Activated CD4-positive, alpha-beta memory T cell treated with anti-CD3 and anti-CD28 coated beads for 36 hours (primary cell): ENCODE measurements at places on chromosomes 6 and 20. TPM values are rescaled to one million over a fixed set of nuclear protein-coding genes. Genes with fewer than 3 reads are reported as not detected.

Gene SNX3
- total RNA-seq: 78.6 TPM

Gene SALL4
- not detected for total RNA-seq

Gene AIF1
- total RNA-seq: 26.1 TPM

Gene SEC23B
- 90.6 TPM for total RNA-seq

Gene TPD52L1
- total RNA-seq: 1.3 TPM

Gene SYCP2
- total RNA-seq: 3.1 TPM

Gene PTCRA
- not detected for total RNA-seq

Gene RPS6KA2
- total RNA-seq: 7.7 TPM

Gene ERVFRD-1
- not detected for total RNA-seq

GRCh38 chr6:97187951-97188350, 95.1 kb downstream of the MMS22L start:
- no peaks in the 10 kb centered on the region for H3K27me3 ChIP-seq
- H3K4me1 ChIP-seq: no peaks in the 10 kb centered on the region
- H3K36me3 ChIP-seq: peaks cover 2% of the 10 kb centered on the region
- no peak overlapping the region for H3K4me3 ChIP-seq
- no peak for DNase-seq

DNA sequence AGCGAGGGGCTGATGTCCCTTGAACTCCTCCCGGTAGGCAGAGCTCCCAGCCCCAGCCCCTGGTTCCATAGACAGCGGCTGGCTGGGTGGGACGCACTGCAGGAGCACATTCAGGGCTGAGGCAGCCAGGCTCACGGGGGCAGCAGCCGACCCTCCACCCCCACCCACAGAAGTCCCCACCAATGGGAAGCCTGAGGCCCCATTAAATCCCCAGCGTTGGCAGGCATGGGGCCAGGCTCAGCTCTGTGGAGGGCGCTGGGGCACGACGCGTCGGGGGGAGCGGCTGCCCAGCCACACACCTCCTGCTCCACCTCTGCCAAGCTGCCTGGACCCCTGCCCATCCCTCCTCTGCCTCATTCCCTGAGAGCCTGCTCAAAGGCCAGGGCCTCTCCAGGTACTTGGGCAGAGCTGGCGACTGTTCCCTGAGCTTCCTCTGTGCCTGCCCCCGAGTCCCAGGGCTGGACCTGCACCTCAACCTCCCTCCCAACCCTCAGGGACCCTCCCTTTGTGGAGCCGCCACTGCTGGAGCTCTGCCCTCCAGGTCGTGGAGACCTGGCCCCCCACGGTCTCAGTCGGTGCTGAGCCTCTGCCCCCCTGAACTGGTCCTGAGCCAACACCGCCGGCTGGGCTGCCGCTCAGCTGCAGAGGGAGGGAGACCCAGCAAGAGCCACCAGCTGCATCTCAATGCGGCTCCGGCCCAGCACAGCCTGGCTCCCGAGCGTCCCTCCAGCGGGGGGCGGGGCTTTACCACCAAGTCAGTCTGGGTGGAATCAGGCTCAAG, 9.1 kb downstream of the CHRNA4 start:
- H3K27me3 ChIP-seq: peaks cover 3% of the 10 kb centered on the region
- no peaks in the 10 kb centered on the region for H3K4me1 ChIP-seq
- DNase-seq: no peak
- H3K27ac ChIP-seq: no peak overlapping the region
- no peak overlapping the region for H3K4me3 ChIP-seq

DNA sequence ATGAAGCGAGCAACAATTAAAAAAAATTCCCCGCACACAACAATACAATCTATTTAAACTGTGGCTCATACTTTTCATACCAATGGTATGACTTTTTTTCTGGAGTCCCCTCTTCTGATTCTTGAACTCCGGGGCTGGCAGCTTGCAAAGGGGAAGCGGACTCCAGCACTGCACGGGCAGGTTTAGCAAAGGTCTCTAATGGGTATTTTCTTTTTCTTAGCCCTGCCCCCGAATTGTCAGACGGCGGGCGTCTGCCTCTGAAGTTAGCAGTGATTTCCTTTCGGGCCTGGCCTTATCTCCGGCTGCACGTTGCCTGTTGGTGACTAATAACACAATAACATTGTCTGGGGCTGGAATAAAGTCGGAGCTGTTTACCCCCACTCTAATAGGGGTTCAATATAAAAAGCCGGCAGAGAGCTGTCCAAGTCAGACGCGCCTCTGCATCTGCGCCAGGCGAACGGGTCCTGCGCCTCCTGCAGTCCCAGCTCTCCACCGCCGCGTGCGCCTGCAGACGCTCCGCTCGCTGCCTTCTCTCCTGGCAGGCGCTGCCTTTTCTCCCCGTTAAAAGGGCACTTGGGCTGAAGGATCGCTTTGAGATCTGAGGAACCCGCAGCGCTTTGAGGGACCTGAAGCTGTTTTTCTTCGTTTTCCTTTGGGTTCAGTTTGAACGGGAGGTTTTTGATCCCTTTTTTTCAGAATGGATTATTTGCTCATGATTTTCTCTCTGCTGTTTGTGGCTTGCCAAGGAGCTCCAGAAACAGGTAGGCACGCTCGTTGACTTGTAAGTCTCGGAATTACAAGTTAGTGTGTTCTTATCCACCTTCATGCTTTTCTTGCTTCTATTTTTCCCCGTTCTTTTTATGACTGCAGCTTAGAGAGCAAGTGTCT, at the start of gene EDN1:
Gene EDN1, plus strand, starts transcription at position 429 of the 888 bp plus-strand sequence. Its CDS starts 269 bp downstream, at position 698.
- H3K4me3 ChIP-seq: peak within 1 kb of the TSS; percentile 68
- no peak within 1 kb of the TSS for H3K27ac ChIP-seq
- DNase-seq: peak; percentile 70

- no peak overlapping the region for H3K4me3 ChIP-seq
- no peaks in the 10 kb centered on the region for H3K36me3 ChIP-seq
- no peaks in the 10 kb centered on the region for H3K4me1 ChIP-seq
Measured at GRCh38 chr6:148306286-148306685, 36.4 kb upstream of the SASH1 start.

- no peak overlapping the region for H3K27ac ChIP-seq
- H3K36me3 ChIP-seq: peaks cover 4% of the 10 kb centered on the region
- no peaks in the 10 kb centered on the region for H3K27me3 ChIP-seq
- no peak for DNase-seq
- no peak overlapping the region for H3K4me3 ChIP-seq
- peaks cover 3% of the 10 kb centered on the region for H3K4me1 ChIP-seq
Measured at GRCh38 chr6:157298216-157298724, 25.0 kb downstream of the TMEM242 start.

- DNase-seq: no peak
- H3K4me3 ChIP-seq: no peak overlapping the region
- peaks cover 26% of the 10 kb centered on the region for H3K27me3 ChIP-seq
- no peak overlapping the region for H3K27ac ChIP-seq
- peaks cover 6% of the 10 kb centered on the region for H3K36me3 ChIP-seq
Measured at GRCh38 chr6:27970444-27970843, 13.4 kb downstream of the OR2B6 start.

- H3K27ac ChIP-seq: no peak overlapping the region
- no peak overlapping the region for H3K4me3 ChIP-seq
- DNase-seq: no peak
- H3K36me3 ChIP-seq: no peaks in the 10 kb centered on the region
- no peaks in the 10 kb centered on the region for H3K27me3 ChIP-seq
- peaks cover 3% of the 10 kb centered on the region for H3K4me1 ChIP-seq
Measured at GRCh38 chr6:103675807-103676406, 1183.8 kb downstream of the HACE1 start.

- no peak overlapping the region for H3K4me3 ChIP-seq
- no peaks in the 10 kb centered on the region for H3K4me1 ChIP-seq
- H3K36me3 ChIP-seq: no peaks in the 10 kb centered on the region
- peaks cover 17% of the 10 kb centered on the region for H3K27me3 ChIP-seq
- no peak for DNase-seq
- no peak overlapping the region for H3K27ac ChIP-seq
Measured at GRCh38 chr6:167233490-167233889, 57.6 kb upstream of the UNC93A start.

- DNase-seq: no peak
- H3K36me3 ChIP-seq: no peaks in the 10 kb centered on the region
- H3K27me3 ChIP-seq: peaks cover 38% of the 10 kb centered on the region
- no peak overlapping the region for H3K27ac ChIP-seq
Measured at GRCh38 chr6:105177556-105177955, 2.3 kb downstream of the POPDC3 start.

- H3K36me3 ChIP-seq: no peaks in the 10 kb centered on the region
- no peak for DNase-seq
- H3K27ac ChIP-seq: no peak overlapping the region
- H3K4me1 ChIP-seq: no peaks in the 10 kb centered on the region
Measured at GRCh38 chr6:96236471-96236870, 220.7 kb downstream of the FUT9 start.

GRCh38 chr6:131510094-131510493, 62.9 kb upstream of the ARG1 start:
- H3K36me3 ChIP-seq: no peaks in the 10 kb centered on the region
- no peaks in the 10 kb centered on the region for H3K27me3 ChIP-seq
- H3K4me3 ChIP-seq: no peak overlapping the region
- no peak overlapping the region for H3K27ac ChIP-seq
- H3K4me1 ChIP-seq: no peaks in the 10 kb centered on the region

GRCh38 chr6:57267586-57268293, 45.6 kb upstream of the RAB23 start:
- H3K27me3 ChIP-seq: peaks cover 12% of the 10 kb centered on the region
- H3K4me1 ChIP-seq: peaks cover 11% of the 10 kb centered on the region

DNA sequence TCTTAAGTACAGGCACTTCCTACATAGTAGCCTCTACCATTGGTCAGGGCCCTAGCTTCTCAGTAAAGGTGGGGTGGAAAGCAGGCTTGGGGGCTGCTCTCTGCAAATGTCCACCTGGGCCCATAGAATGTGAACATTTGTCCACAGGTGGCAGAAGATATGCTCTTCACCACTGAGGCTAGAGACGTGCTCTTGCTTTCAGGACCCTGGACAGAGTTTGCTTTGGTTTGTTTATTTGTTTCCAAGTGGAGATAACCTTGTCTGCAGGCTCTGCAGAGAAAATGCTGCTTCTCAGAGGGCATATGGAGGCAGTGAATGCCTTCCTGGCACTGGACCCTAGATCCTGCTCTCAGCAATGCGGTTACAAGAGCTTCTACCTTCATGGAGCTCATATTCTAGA, 129.0 kb downstream of the F13A1 start:
- H3K27me3 ChIP-seq: peaks cover 23% of the 10 kb centered on the region
- no peaks in the 10 kb centered on the region for H3K36me3 ChIP-seq
- H3K27ac ChIP-seq: no peak overlapping the region
- H3K4me1 ChIP-seq: no peaks in the 10 kb centered on the region
- no peak for DNase-seq

DNA sequence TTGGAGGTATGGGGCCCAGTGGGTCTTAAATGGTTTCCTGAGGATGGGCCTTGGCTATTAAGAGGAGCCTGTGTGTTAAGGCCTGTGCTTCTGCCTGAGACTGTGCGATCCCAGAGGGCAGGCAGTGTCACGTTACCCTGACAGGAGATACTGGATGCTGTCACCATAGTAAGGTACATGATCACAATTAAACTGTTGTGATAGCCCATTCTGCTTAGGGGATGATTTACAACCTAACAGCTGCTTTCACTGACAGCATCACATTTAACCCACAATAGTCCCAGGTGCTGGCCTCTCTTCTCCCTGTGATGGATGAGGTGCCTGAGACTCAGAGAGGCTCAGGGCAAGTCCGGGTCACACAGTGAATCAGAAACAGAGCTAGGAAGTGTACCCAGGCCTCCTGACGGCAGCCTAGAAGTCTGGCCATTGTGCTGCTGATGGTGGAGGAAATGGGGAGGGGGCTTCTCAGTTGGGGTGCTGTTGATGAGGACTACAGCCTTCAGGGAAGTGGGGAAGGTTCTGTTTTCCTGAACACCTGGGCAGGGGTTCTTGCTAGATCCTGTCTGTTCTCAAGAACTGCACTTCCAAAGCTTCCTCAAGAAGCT, 97.3 kb downstream of the MDGA1 start:
- H3K27ac ChIP-seq: no peak overlapping the region
- H3K36me3 ChIP-seq: no peaks in the 10 kb centered on the region
- H3K27me3 ChIP-seq: no peaks in the 10 kb centered on the region
- no peaks in the 10 kb centered on the region for H3K4me1 ChIP-seq

DNA sequence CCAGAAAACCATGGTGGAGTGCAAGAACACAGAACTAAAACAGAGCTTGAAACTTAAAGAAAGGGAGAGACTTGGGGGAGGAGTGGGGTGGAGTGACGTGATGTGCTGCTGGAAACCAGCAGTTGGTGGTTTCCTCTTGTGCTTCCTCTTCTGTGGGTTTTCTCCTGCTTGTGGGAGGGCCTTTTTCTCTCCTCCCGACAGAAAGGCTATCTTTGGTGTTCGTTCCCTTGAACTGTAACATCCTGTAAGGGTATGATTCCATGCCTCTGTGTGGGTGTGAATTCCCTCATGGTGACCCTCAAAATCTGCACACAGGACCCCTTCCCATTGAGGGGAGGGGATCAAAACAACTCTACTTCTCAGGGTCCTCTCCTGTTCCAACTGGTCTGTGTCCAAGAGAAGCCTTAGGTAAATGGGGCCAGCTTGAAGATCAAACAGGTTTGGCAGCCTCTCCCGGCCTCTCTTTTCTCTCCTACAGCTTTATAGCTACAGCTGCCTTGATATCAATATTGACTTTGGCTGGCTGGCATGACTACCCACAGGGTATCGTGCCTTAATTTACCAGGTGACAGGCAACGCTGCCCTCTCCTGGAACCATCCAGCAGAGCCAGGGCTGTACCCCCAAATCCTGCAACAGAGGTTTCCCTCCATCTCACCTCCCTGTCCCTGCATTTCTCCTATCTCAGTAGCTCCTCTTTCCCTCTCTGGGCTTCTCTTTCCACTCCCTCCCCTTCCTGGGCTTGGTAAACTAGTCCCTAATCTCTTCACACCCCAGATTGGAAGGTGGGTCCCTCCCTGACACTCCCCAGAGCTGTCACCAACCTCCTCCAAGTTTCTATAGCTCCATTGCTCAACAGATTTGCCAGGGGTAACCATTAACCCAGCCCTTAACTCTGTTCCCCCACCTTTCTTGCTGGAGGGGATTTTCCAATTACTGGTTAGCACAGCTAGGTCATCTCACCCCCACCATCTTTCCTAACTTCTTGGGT, 1.5 kb upstream of the MSH5 start:
- no peaks in the 10 kb centered on the region for H3K27me3 ChIP-seq
- peaks cover 61% of the 10 kb centered on the region for H3K4me1 ChIP-seq
- H3K36me3 ChIP-seq: peaks cover 56% of the 10 kb centered on the region

DNA sequence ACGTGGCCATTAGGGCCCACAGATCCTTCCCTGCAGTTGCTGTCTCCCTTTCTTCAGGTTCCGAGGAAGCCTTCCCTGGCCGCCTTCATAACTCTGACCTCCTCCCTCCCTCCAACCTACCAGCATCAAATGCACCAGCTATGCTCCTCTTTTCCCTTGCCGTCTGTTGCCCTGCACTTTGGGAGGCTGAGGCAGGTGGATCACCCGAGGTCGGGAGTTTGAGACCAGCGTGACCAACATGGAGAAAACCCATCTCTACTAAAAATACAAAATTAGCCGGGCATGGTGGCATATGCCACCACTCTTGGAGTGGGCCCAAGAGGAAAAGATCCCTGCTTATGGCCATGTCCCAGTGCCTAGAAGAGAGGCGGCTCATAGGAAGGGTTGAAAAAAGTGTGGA, 31.8 kb downstream of the RNASET2 start:
- DNase-seq: no peak
- H3K4me3 ChIP-seq: no peak overlapping the region
- no peaks in the 10 kb centered on the region for H3K4me1 ChIP-seq
- H3K27ac ChIP-seq: no peak overlapping the region
